ENCODE measurements at places on chromosomes 12 and 14. TPM values are rescaled to one million over a fixed set of nuclear protein-coding genes. Genes with fewer than 3 reads are reported as not detected.

The SOX5 gene
- not detected for total RNA-seq

The ISCU gene
- 96.2 TPM for total RNA-seq

The PGAM5 gene
- 59.4 TPM for total RNA-seq

The ATL1 gene
- 5.0 TPM for total RNA-seq

The ACACB gene
- 7.3 TPM for total RNA-seq

The VRTN gene
- not detected for total RNA-seq

The GPRC5D gene
- not detected for total RNA-seq

The AVPR1A gene
- 0.02 TPM for total RNA-seq
